Foreskin keratinocyte (primary cell): ENCODE measurements at places on chromosomes 7 and 10. TPM values are rescaled to one million over a fixed set of nuclear protein-coding genes. Genes with fewer than 3 reads are reported as not detected.

Gene CLDN4
- 8.1 and 16.9 TPM in 2 replicates for total RNA-seq

Gene ODAD2
- total RNA-seq = 0.07 and 0.41 TPM in 2 replicates

Gene ANKRD1
- total RNA-seq = not detected in 2 replicates

Gene FAM13C
- 0.35 and 0.65 TPM in 2 replicates for total RNA-seq

Gene CADPS2
- 0.28 and 1.0 TPM in 2 replicates for total RNA-seq

Gene VPS50
- total RNA-seq = 12.9 and 14.7 TPM in 2 replicates

Gene TSPAN15
- total RNA-seq = 7.3 and 8.9 TPM in 2 replicates

Gene VWA2
- 0.58 and 0.60 TPM in 2 replicates for total RNA-seq

Gene SORCS3
- total RNA-seq = not detected in 2 replicates

Gene STEAP2
- 5.1 and 6.1 TPM in 2 replicates for total RNA-seq

DNA sequence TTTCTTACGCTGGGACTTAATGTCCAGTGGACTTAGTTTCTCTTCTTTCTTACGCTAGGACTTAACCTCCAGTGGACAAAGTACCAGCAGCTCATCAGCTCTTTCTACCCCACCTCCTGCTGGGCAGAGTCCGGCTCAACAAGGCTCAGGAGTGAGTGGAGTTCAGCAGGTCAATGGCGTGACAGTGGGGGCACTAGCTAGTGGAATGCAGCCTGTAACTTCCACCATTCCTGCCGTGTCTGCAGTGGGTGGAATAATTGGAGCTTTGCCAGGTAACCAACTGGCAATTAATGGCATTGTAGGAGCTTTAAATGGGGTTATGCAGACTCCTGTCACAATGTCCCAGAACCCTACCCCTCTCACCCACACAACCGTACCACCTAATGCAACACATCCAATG is 199.7 kb downstream of the MLLT10 start:
- no peak for DNase-seq

DNA sequence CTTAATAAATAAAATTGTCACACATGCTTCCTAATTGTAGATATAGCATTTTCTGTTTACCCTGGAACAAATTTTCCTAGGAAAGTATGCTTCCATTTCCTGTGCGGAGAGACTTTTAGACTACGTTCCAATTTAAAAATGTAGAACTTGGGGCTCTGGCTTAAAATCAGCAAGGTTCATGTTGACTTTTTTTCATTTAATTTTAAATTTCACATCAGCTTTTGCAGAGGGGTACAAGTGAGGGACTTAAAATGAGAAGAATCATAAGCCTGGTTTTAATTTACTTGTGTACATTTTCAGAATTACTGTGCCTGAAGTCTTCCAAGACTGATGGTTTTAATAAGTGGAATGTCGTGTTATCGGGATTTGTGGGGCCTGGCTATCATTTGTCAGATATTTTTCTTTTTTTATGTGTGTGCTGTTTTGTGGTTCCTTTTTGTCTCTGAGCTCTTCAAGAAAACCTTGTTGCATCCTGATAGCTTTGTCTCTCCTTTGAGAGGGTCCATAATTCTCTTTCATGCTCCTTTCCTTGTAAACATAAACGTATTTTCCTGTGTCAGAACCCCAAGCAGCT is 8.8 kb upstream of the ATRNL1 start:
- DNase-seq = no peak

DNA sequence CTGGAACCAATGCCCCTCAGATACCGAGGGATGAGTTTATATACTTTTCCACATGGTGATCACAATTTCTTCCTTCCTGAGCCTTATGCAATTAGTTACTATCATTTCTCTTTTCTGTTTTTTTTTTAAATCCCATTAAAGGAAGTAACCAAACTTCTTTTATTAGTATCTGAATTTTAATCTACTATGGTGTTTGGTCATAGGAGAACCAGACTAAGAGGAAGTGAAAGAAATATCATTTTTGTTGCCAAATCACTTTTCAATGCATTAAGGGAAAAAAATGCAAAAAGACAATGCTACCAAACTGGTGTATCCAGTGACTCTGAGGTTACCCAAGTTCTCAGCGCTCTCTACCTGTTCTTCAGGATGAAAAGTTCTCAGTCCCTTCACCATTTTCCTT is 167.7 kb downstream of the NXPH1 start:
- no peak for DNase-seq

DNA sequence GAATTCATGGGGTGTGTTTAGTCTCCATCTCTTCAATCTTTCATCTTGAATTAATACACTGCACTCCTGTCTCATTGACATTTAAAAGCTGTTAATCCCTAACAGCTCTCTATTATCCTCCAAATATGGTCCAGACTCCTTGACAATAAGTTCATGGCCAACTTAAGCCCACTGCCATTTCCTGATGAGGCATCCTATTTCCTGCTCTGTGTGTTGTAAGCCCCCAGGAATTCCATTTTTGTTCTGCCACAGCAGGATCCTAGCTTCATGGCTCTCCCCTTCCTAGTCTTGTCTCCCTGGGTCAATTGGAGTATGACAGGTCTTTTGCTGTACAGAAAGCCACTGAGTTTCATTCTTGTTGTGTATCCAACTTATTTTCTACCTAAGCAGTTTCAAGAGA is 218.8 kb downstream of the OTUD1 start:
- DNase-seq = no peak

DNA sequence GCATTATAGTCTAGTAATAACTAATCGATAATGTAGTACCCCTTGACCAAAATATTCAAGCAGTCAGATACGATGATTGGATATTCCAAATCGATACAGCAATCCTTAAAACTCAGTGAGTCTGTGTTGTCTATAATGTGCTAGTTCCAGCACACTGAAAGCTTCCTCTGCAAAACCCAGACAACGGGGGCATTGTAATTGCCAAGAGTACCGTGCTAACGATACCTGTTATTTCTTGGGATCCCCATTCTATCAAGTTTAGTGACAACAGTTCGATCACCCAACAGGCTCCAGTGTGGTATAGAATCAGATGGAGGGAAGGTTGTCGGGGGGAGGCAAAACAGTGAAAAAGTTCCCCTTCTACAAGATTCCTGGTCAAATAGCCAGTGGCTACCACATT is 865 bp downstream of the ZNF438 start:
- DNase-seq = no peak

DNA sequence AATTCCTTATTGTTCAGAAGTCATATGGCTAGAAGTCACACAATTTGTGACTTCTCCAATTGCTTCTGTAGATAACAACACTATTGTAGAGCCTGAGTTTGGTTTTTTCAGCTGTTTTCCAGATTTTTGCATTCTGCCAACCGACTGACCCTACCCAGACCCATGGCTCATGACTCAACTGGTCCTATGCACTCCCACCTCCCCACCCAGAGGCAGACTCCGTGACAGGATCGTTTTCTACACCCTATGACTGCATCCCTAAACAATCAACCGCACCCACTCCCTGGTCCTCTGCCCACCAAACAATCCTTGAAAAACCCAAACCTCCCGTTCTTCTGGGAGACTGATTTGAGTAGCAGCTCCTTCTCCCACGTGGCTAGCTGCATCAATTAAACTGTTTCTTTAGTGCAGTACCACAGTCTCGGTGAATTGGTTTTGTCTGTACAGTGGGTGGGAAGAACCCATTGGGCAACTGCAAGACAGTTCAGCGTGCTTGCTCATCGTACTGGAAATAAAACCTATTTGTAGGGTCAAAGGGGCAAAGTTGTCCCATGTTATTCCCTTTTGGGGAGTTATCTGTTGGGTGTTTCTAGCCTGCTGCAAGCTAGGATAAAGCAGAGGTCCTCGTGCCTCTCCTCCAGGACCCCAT is 150.3 kb upstream of the FAM20C start:
- DNase-seq = no peak

GRCh38 chr10:104028146-104028545 is 57.5 kb downstream of the COL17A1 start:
- DNase-seq = no peak

GRCh38 chr7:108404509-108405420 is 51.5 kb downstream of the NRCAM start:
- DNase-seq = no peak

DNA sequence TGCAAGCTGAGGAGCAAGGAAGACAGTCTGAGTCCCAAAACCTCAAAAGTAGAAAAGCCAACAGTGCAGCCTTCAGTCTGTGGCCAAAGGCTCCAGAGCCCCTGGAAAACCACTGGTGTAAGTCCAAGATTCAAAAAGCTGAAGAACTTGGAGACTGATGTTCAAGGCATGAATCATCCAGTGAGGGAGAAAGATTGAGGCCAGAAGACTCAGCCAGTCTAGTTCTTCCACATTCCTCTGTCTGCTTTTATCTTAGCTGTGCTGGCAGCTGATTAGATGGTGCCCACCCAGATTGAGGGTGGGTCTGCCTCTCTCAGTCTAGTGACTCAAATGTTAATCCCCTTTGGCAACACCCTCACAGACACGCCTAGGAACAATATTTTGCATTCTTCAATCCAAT is 20.1 kb upstream of the MDFIC start:
- peak; percentile 75 for DNase-seq

DNA sequence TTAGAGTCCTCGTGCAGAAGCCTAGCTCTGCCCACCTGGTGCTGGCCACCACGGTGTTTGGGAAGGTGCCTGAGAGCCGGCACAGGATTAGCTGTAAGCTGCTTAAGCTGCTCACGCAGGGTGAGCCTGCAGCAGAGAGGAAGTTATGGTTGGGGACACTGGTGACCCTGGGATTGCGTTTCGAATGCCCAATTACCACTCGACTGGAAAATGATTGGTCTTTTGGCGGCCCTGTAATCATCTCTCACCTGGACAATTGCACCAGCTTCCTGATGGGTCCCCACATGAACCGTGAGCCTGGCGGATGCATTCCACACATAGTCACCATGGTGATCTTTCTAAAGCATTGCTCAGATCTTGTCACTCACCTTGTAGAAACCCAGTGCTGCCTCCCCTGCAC is 442.3 kb upstream of the ZMIZ1 start:
- no peak for DNase-seq

- peak; percentile 4 for DNase-seq
Measured at GRCh38 chr7:115748123-115748738, 282.3 kb downstream of the TFEC start.

DNA sequence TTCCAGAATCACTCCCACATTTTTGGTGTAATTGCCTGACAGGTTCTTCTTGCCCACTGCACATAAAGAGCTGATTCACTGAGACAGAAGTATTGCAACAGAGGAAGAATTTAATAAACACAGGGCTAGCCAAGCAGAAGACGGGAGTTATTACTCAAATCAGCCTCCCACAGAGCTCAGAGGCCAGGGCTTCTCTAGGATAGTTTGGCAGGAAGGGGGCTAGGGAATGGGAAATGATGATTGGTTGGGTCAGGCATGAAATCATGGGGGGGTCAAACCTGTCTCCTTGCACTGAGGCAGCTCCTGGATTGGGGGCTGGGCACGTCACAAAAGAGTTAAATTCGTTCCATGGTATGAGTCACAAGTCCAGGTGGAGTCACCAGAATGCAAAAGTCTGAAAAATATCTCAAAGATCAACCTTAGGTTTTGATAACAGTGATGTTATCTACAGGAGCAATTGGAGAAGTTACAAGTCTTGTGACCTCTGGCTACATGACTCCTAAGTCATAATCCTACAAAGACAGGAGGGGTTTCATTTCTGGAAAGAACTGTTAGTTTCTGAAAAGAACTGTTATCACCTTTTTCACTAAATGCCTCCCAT is 30.2 kb upstream of the ERCC6 start:
- DNase-seq = peak; percentile 71
